A673 (cell line): ENCODE measurements at places on chromosomes 7 and 10.

DNA sequence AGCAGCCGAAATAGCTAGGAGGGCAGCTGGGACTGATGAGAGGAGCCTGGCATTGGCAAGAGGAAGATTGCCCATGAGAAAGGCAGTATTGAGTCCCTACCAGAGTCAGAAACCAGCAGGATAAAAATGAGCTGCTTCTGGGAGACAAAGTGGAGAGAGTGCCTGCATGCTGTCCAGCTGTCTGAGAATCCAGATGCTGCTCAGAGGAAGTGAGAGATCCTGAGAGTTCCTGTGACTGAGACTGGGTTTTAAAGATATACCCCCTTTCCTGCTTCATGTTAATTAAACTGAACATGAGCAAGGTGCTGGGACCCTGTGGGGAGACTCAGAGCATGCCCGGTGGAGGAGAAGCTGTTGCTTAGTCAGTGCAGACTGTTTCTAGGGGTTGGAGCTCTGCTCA, 107.5 kb downstream of the KIF20B start:
- no peak for DNase-seq
- H3K27ac ChIP-seq, result no peak overlapping the region
- H3K4me3 ChIP-seq, result no peak overlapping the region
- no peaks in the 10 kb centered on the region for H3K4me1 ChIP-seq

GRCh38 chr10:97919012-97919411, 69.4 kb downstream of the GOLGA7B start:
- no peak overlapping the region for H3K27ac ChIP-seq
- no peaks in the 10 kb centered on the region for H3K4me1 ChIP-seq
- H3K27me3 ChIP-seq, result peaks cover 61% of the 10 kb centered on the region

GRCh38 chr10:86876748-86877147, 80.7 kb downstream of the MMRN2 start:
- H3K27me3 ChIP-seq, result no peaks in the 10 kb centered on the region
- peaks cover 89% of the 10 kb centered on the region for H3K4me1 ChIP-seq
- H3K27ac ChIP-seq, result peak overlapping the region; percentile 90
- H3K4me3 ChIP-seq, result peak overlapping the region; percentile 12

DNA sequence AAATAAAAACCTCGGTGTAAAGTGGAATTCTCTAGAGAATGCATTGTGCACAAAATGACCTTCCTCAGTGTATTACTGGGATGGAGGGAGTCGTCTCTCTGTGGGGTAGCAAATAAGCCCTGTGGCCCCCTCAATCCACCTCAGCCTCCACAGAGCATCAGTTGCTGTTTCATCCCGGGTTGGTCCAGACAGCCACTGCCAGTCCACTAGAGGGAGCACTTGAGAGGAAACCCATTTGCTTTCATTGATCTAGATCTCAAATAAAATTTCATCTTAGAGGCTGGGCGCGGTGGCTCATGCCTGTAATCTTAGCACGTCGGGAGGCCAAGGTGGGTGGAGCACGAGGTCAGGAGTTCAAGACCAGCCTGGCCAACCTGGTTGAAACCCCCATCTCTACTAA, 1128.7 kb downstream of the CNTNAP2 start:
- peak; percentile 63 for DNase-seq
- no peak overlapping the region for H3K27ac ChIP-seq
- H3K27me3 ChIP-seq, result no peaks in the 10 kb centered on the region
- H3K4me1 ChIP-seq, result no peaks in the 10 kb centered on the region
